Activated naive CD8-positive, alpha-beta T cell treated with anti-CD3 and anti-CD28 coated beads, Interleukin-2, amount 10 ng/mL, durations not matched to agents 7 days and 5 days (primary cell): ENCODE measurements at places on chromosomes 7 and 10. TPM values are rescaled to one million over a fixed set of nuclear protein-coding genes. Genes with fewer than 3 reads are reported as not detected.

- DNase-seq, result no peak
Observed at GRCh38 chr7:28685644-28686417, 272.3 kb downstream of the TRIL start.

DNA sequence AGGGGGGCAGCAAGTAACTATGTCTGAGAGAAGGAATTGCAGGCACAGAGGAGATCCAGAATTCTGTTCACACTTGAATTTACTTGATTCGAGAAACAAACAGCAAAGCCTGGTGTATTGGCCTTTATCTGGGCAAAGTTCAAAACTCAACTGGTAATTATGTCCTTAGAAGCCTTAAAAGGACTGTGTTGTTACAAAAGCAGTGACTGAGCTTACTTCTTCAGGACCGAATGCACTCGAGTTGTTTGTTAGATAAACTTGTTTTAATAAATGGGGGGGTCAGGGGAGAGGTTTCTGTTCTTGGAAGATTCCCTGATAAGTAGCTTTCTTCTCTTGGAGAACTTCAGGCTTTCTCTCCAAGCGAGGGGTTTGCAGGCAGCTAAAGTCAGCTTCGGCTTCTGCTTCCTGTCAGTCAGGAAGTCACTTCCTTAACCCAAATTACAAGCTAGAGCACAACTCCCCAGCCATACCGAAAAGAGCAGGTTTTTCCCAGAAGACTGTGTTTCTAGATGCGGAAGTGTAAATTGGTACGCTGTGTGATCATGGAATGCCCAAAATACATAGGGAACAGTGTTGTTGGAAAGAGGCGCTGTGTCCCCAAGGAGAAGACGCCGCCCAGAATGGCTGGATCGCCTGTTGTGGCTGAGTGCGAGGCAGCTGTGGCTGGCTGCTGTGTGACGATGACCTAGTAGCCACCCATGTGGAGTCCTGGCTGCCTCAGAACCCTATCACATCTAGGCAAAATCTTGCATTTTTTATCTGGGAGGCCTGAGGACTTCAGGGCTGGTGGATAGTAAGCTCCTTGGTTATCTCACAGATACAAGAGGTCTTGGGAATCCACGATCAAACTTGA lies 110.4 kb downstream of the TCF7L2 start:
- no peak for DNase-seq

- no peak for DNase-seq
Observed at GRCh38 chr10:6813856-6814255, 233.8 kb upstream of the PRKCQ start.

DNA sequence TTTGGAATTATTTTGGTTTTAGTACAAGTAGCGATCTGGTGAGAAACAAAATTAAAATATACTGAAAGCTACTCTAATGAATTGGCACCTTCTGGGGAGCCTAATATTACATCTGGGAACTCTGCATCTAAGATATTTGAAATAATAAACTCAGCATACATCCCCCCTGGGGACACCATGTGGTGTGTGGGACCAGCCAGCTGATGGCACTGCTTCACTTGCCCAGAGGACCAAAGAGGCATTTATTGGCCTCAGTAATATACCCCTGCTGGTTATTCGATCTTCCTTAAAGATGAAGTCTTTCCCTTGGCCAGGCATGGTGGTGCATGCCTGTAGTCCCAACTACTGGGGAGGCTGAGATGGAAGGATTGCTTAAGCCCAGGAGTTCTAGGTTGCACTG lies 195.1 kb upstream of the AUTS2 start:
- no peak for DNase-seq

- DNase-seq, result no peak
Observed at GRCh38 chr7:97798046-97799019, 66.4 kb downstream of the TAC1 start.

GRCh38 chr7:158030566-158030965 lies 557.1 kb downstream of the PTPRN2 start:
- no peak for DNase-seq

The PLEKHS1 gene
- total RNA-seq, result not detected

- no peak for DNase-seq
Observed at GRCh38 chr7:143924851-143925250, 10.2 kb upstream of the OR2F2 start.

- no peak for DNase-seq
Observed at GRCh38 chr10:65017523-65017922, 1496.3 kb downstream of the REEP3 start.

The TLX1 gene
- total RNA-seq, result not detected

DNA sequence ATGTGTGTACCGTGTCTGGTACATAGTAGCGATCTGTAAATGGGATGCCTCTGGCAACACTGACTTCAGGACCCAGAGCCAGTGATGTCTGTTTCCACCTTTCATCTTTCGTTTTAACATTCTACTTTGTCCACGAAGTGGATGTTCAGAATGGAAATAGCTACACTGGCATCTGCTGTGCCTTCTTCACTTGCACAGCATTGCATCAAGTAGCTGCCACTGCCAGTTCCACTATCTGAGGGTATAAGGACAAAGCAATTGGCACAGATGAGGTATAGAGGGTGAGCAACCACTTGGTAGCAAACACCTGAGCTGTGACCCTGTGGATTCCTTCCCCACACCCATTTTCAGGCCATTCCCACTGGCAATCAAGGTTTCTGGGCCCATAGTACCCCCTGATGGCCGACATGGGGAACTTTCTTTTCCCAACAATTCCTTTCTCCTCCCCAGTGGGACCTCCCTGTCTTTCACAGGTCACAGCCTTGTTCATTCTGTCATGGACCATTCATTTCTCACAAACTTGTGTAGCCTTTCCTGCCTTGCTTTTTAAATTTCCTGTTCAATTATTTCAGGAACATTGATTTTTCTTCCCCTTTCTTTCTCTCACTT lies 4.0 kb downstream of the ITGA8 start:
- DNase-seq, result no peak

- DNase-seq, result no peak
Observed at GRCh38 chr10:75696536-75696935, 265.1 kb downstream of the LRMDA start.

The CCDC136 gene
- total RNA-seq, result 14.5 TPM
